ENCODE measurements at places on chromosomes 1 and 21. TPM values are rescaled to one million over a fixed set of nuclear protein-coding genes. Genes with fewer than 3 reads are reported as not detected.

The HEYL gene
- 0.10 TPM for total RNA-seq

The OLIG2 gene
- total RNA-seq = not detected

The CENPL gene
- total RNA-seq = 4.7 TPM

The WNT3A gene
- total RNA-seq = not detected

The LUZP1 gene
- 27.3 TPM for total RNA-seq

The PTGER3 gene
- 0.10 TPM for total RNA-seq

The RCAN3 gene
- 160 TPM for total RNA-seq

Measured in T-helper 17 cell (primary cell).